Aorta (tissue), 5 donors: ENCODE measurements at places on chromosomes 5 and 9.

DNA sequence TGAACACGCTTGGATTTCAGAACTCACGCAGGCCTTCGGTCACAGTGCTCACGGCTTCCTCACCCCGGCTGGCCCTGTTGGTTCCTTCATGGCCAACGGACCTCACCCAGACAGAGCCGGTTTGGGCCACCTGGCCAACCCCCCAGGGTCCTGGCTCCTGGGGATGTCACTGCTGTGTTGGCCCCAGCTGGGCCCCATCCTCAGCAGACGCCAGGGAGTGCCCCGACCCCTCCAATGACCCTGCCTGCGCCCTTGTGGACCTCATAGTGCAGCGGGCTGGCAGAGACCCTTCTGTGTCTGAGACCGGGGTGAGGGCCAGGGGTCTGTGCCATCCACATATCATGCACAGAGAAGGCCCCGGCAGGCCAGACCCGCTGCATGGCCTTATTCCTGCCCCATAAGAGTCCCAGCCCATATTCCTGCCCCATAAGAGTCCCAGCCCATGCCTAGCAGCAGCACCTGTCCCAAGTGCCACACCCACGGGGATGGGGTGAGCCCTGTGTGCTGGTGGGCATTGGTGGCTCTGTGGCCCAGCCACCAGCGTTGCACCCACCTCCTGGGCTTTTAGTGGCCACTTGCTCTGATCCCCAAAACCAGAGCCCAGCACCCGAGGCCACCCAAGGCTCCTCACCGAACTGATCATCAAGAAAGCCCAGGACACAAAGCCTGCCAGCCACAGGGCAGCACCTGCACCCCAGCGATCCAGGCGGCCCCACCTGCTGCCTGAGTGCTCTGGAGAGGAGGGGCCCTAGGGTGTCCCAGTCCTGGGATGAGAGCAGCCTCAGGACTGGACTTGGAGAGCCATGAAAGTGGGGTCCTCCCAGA, 1.3 kb upstream of the LPCAT1 start:
- H3K4me1 ChIP-seq, result no peaks in the 10 kb centered on the region
- H3K27ac ChIP-seq, result no peak overlapping the region
- no peak overlapping the region for H3K4me3 ChIP-seq

GRCh38 chr5:116360008-116360853, 214.4 kb downstream of the SEMA6A start:
- H3K4me3 ChIP-seq, result no peak overlapping the region
- no peaks in the 10 kb centered on the region for H3K36me3 ChIP-seq
- DNase-seq, result peak; percentile 49
- H3K27me3 ChIP-seq, result no peaks in the 10 kb centered on the region
- H3K4me1 ChIP-seq, result no peaks in the 10 kb centered on the region
- no peak overlapping the region for H3K27ac ChIP-seq

DNA sequence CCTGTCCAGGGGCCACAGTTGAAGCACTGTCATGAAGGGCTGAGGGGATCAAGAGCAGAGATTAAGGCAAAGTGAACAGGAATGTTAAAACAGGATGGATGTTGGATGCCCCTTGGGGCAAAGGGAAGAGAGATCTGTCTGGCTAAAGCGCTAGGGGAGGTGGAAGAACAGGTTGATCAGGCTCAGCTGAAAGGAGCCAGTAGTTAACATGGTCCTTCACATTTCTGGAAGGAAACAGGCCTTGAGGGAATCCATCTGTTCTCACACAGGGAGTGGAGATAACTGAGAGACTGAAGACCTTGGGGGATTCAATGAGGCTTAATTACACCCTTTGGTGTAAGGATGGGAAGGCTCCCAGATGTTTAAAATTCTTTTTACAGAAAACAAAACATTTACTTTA, 5.8 kb downstream of the HAPLN1 start:
- no peaks in the 10 kb centered on the region for H3K36me3 ChIP-seq
- no peak for DNase-seq
- no peak overlapping the region for H3K27ac ChIP-seq
- no peak overlapping the region for H3K4me3 ChIP-seq
- no peaks in the 10 kb centered on the region for H3K27me3 ChIP-seq

- H3K36me3 ChIP-seq, result no peaks in the 10 kb centered on the region
- H3K4me3 ChIP-seq, result no peak overlapping the region
- H3K27ac ChIP-seq, result no peak overlapping the region
- DNase-seq, result no peak
Observed at GRCh38 chr9:74953235-74953751, 581 bp upstream of the C9orf40 start.

- H3K27me3 ChIP-seq, result no peaks in the 10 kb centered on the region
- no peak overlapping the region for H3K27ac ChIP-seq
- no peak for DNase-seq
- no peak overlapping the region for H3K4me3 ChIP-seq
Observed at GRCh38 chr9:23123048-23123632, 676.5 kb downstream of the DMRTA1 start.

- DNase-seq, result no peak
- H3K36me3 ChIP-seq, result peaks cover 3% of the 10 kb centered on the region
- no peaks in the 10 kb centered on the region for H3K27me3 ChIP-seq
- no peaks in the 10 kb centered on the region for H3K4me1 ChIP-seq
Observed at GRCh38 chr5:177620560-177620959, 20.6 kb downstream of the B4GALT7 start.

DNA sequence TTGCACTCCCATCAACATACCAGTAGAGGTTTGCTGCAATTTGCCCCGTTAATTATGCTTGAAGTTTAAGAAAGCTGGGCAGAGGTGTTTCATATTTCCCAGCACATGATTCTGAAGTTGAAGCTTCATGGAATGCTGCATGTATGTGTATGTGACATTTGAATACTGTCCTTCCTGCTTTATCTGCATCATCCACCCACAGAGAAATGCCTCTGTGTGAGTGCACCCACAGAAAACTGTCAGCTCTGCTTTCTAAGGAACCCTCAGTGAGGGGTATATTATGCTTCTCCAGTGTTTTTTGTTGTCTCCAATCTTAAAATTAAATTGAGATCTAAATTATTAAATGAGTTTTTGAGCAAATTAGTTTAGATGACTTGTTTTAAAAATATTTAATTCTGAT, 358.1 kb upstream of the PIK3R1 start:
- H3K4me1 ChIP-seq, result no peaks in the 10 kb centered on the region
- no peak overlapping the region for H3K4me3 ChIP-seq
- no peaks in the 10 kb centered on the region for H3K36me3 ChIP-seq
- H3K27ac ChIP-seq, result no peak overlapping the region
- DNase-seq, result no peak

- H3K27ac ChIP-seq, result no peak overlapping the region
- H3K4me3 ChIP-seq, result no peak overlapping the region
- no peaks in the 10 kb centered on the region for H3K4me1 ChIP-seq
Observed at GRCh38 chr5:119032656-119033055, 38.2 kb upstream of the DMXL1 start.

- no peaks in the 10 kb centered on the region for H3K4me1 ChIP-seq
- no peak for DNase-seq
- H3K27ac ChIP-seq, result no peak overlapping the region
- H3K27me3 ChIP-seq, result no peaks in the 10 kb centered on the region
Observed at GRCh38 chr9:11318946-11319345, 706.1 kb upstream of the PTPRD start.

- DNase-seq, result no peak
- no peak overlapping the region for H3K27ac ChIP-seq
- H3K36me3 ChIP-seq, result no peaks in the 10 kb centered on the region
- no peak overlapping the region for H3K4me3 ChIP-seq
- H3K4me1 ChIP-seq, result no peaks in the 10 kb centered on the region
Observed at GRCh38 chr9:116002181-116002580, 151.4 kb upstream of the PAPPA start.

DNA sequence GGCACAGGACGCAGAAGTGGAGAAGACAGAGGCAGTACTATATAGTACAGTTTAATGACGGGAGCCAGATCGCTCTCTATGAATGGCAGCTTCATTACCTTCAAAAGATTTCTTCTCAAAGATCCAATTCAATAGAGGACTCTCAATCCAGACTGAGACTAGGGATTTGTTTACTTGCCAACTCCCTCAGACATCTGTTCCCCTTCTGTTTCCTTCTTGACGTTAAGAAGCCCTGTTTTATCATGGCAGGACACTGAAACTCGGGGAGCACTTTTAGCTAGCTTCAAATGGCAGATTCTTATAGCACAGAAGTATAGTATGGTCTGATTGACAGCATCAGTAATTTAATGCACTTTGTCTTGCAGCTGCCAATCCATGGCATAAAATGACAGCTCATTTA, 747.3 kb upstream of the C9orf72 start:
- H3K27me3 ChIP-seq, result no peaks in the 10 kb centered on the region
- H3K4me3 ChIP-seq, result no peak overlapping the region
- no peaks in the 10 kb centered on the region for H3K36me3 ChIP-seq
- H3K4me1 ChIP-seq, result no peaks in the 10 kb centered on the region
- no peak for DNase-seq
